ENCODE measurements at places on chromosomes 6 and 20. TPM values are rescaled to one million over a fixed set of nuclear protein-coding genes. Genes with fewer than 3 reads are reported as not detected.

The HCRTR2 gene
- not detected for total RNA-seq

The SULF2 gene
- 6.5 TPM for total RNA-seq

The SRMS gene
- not detected for total RNA-seq

The GJA10 gene
- not detected for total RNA-seq

The GSTA3 gene
- total RNA-seq: not detected

Data from melanocyte of skin (primary cell).